ENCODE measurements at places on chromosomes 11 and 22.

DNA sequence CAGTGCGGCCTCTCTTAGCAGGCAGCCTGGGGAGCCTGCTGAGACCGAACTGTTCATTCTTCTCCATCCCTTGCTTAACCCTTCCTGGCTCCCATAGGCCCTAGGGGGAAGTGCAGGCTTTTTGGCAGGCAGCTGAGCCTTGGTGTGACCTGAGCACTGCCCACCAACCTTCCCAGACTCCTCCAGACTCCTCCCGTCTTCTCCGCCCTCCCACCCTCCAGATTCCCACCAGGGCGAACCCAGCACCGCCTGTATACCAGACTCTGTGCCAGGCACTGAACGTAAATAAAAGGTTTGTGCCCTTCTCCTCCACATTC is 7.9 kb downstream of the RELT start:
- peak; percentile 58 for DNase-seq

DNA sequence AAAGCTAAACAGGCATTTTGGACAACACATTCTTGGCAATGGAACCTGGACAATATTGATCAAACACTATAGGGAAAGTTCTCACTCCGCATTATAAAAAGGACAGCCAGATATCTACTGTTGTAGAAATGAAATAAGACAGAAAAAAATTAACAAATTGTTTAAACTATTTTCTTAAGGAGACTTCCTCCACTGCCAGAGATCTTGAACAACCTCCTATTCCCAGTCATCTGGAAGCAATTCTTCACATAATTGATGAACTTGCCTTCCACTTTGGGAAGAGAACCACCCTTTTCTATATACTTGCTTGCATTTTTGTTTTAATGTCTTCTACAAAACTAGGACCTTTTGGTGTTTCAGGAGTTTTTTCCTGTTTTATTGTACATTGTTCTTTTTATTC is 216.1 kb downstream of the CASP12 start:
- no peak for DNase-seq

GRCh38 chr22:44375451-44375850 is 62.7 kb upstream of the SHISAL1 start:
- DNase-seq, result no peak

GRCh38 chr11:33700502-33701271 is at the start of gene C11orf91:
C11orf91 (minus strand) TSS chr11:33700826; CDS start chr11:33700740, 86 bp downstream.
- DNase-seq, result peak; percentile 93

GRCh38 chr22:25837288-25837900 is 95.4 kb downstream of the MYO18B start:
- no peak for DNase-seq

GRCh38 chr22:27347951-27348350 is 453.6 kb downstream of the MN1 start:
- no peak for DNase-seq

GRCh38 chr11:7143908-7144307 is 55.1 kb downstream of the RBMXL2 start:
- DNase-seq, result peak; percentile 14

- no peak for DNase-seq
Observed at GRCh38 chr11:28017816-28018215, 90.1 kb downstream of the KIF18A start.

- DNase-seq, result no peak
Observed at GRCh38 chr11:100801225-100801999, 114.3 kb downstream of the ARHGAP42 start.

GRCh38 chr11:106160494-106160893 is 83.0 kb downstream of the AASDHPPT start:
- DNase-seq, result no peak

GRCh38 chr11:97092823-97093222 is 703.0 kb downstream of the JRKL start:
- DNase-seq, result no peak

- DNase-seq, result no peak
Observed at GRCh38 chr11:42003801-42004200, 544.3 kb upstream of the LRRC4C start.

DNA sequence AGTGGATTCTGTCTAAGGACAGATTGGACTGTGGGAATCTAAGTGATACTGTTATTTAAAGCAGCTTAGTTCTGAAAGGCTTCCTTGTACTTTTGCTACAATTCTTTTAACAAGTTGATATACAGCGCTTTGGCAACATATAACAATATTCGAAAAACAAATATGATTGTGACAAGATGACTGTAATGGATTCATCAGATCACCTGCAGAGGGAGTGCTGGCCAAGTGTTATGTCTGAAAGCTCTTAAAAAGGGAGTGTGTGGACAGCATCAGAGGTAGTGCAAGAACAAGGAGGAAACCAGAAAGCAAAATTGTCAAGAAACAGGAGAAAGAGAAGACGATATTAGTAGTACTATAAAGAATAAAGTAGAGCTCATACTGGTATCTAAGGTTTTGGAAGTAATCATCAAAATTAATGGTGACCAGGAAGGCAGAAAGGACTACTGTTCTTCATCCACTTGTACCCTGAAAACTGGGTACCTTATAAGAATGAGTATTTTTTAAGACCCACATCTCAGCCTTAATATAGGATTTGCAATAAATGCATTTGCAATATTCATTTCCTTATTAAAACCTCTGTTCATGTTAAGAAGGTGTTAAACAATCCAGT is 1112.0 kb upstream of the CCDC90B start:
- no peak for DNase-seq

DNA sequence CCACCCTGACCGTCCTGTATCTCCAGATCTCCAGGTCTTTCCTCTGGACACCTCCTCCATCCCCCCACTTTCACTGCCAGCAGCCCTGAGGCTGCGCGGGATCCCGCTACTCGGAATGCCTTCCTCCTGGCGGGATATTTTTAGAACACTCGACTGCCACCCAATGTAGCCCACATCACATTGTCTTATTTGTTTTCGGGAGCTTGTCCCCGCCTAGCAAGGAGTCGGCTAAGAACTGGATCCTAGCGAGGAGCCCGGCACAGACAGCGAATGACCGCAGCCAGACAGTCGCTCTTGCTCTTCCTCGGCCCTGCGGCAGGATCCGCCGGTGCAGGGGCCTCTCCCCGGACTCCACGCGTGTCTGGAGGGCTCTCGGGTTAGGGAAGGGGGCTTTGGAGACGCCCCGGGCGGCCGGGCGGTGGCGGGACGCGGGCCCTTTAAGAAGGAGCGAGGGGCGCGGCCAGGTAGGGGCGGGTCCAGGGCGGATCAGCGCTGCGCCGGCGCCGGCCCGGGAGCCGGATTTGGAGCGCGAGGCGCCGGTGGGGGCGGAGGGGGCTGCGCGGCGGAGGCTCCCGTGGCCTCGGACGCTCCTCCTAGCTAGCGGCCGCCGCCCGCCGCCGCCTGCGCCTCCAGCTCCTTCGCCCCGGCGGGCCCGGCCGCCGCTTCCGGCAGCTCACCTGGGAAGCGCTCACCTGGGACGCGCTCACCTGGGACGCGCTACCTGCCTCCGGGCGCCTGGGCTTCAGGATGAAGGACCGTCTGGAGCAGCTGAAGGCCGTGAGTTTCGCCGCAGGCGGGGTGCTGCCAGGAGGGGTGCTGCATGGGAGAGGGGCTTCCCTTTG is at the start of gene STX3:
TSS of gene STX3 (plus strand) at position 518 of the 842 bp plus-strand sequence. CDS start at position 748, 230 bp downstream.
- DNase-seq, result peak; percentile 93

GRCh38 chr11:14858404-14858803 is 33.6 kb downstream of the CYP2R1 start:
- DNase-seq, result no peak

GRCh38 chr11:76030968-76031590 is 175.2 kb downstream of the WNT11 start:
- peak; percentile 17 for DNase-seq

DNA sequence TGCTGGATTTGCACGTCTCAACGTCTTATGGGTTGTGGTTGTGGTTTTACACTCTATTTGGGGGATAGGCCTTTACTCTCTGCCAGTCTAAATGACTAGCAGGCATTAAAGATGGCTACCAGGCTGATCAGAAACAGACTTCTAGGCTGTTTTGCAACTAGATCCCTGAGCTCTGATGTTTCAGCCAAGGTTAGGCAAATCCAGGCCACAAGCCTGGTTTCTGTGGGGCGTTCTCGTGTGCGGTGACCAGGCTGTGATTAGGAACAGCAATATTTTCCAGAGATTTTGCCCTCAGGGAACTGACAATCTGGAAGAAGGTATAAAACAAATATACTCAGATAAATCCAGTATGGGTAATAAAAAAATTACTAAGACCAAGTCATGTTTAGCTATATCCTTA is 502.4 kb downstream of the INSC start:
- DNase-seq, result no peak

DNA sequence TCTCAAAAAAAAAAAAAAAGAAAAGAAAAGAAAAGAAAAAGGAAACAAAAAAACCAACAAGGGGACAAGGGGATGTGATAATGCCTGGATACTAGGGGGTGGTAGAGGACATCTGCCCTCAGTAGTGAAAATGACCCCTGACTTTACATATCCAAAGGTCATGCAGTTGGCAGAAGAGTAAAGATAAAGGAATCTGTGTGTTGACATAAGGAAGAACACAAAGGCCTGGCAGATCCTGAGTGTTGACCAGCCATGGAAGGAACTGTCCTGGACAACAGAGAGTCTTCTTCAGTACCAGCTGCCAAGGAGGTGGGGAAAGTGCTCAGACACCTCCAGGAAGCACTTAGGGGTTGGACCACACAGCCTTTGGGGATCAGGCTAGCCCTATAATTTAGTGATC is 12.6 kb downstream of the SLC43A1 start:
- DNase-seq, result no peak

- DNase-seq, result no peak
Observed at GRCh38 chr11:112965656-112966055, 4.4 kb downstream of the NCAM1 start.

DNA sequence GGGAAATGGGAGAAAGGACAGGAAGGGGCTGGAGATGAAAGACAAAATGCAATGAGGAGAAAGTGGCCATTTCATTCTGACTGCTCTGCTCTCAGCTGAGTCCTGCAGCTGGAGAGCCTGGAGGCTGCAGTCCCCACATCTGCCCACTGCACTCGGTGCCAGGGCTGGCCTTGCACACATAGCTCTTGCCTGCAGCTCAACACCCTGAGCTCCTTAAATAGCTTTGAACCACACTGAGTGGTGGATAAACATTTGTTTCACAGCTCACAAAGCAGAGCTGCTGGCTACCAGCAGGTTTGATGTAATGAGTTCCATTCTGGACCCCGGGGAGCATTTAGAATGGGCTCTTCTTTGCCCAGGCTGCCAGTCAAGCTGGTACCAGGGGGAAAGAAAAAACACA is 426.1 kb upstream of the CADM1 start:
- peak; percentile 28 for DNase-seq

DNA sequence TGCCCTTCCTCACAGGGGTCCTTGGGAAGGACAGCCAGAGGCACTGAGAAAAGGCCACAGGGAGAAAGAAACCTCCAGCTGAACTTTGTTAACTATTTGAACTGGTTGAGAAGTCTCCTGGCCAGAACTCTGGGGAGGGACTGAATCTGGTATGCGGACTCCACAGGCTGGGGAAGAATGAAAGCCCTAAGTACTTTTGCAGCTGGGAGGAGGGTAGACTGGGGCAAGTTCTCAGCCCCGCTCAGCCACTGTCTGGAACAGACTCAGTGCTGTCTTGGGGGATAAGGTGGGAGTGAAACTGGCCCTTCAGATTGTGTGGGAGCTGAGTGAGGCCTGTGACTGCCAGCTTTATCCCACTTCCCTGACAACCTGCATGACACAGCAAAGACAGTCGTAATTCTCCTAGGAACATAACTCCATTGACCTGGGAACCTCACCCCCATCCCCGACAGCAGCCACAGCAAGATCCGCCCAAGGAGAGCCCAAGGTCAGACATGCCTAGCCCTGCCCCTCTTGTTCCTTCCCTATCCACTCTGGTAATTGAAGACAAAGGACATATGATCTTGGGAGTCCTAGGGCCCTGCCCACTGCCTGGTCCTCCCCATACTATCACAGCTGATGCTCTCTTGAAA is 475.1 kb upstream of the CNTN5 start:
- DNase-seq, result no peak

DNA sequence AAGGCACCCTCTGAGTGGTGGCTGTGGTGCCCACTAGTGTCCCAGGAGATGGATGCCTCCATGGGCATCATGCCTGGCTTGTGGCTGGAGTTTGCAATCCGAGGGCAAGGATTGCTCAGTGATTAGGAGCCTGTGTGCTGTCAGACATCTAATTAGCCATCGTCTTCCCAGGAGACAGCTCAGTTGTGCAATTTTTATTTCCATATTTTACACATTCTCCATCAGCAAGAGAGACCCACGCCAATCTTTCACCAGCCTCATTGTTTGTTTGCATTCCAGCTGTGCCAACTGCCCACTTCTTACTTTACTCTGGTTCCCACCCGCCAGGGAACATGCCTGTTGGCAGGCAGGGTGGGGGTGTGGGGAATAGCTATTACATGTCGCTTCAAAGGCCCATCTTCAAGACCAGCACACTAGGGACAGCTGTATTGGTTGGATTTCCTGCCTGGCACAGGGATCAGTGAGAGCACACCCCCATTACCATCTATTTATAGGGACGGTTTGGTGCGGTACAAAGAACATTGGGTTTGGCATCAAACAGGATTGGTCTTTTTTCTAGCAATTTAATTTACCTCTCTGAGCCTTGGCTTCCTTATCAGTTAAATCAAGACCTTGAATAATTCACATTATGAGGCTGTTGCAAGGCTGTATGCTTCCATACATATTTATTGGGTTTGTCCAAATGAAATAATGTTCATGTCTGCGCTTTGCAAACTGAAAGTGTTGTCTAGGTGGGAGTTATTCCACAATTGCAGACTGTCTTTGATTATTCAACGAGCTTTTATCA is 80.7 kb upstream of the NAV2 start:
- DNase-seq, result no peak

- peak; percentile 22 for DNase-seq
Observed at GRCh38 chr11:66542362-66542761, 3.5 kb downstream of the ZDHHC24 start.

DNA sequence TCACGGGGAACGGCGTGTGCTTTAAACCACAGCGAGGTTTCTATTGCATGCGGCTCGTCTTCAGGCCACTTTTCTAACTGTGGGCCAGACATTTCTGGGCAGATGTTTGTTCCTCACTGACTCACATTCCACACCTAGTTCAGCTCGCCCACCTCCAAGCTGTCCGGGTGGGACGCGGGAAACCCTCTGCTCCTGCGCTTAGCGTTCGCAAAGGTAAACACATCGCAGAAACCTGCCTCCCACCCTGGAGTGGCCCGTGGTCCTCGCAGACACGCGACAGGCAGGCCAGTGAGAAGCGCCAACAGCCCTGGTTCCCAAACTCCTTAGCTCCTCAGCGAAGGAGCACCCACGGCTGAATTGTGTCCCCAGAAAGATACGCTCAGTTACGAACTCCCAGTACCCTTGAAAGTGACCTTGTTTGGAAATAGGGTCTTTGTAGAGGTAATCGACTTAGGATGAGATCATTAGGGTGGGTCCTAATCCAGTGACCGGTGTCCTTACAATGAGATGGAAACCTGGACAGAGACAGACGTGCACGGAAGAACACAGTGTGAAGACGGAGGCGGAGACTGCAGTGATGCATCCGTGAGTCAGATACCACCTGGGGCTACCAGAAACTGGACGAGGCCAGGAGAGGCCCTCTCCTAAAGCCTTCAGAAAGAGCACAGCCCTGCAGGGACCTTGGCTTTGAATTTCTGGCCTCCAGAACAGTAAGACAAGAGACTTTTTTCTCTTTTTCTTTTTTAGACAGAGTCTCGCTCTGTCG is 82.7 kb downstream of the CELSR1 start:
- DNase-seq, result no peak

All from suppressor macrophage (primary cell).